Endothelial cell of umbilical vein (primary cell): ENCODE measurements at places on chromosomes 4 and X. TPM values are rescaled to one million over a fixed set of nuclear protein-coding genes. Genes with fewer than 3 reads are reported as not detected.

GRCh38 chrX:57134702-57135101 lies 2.5 kb downstream of the SPIN2A start:
- no peaks in the 10 kb centered on the region for H3K36me3 ChIP-seq
- no peak overlapping the region for H3K27ac ChIP-seq
- no peaks in the 10 kb centered on the region for H3K27me3 ChIP-seq
- no peak for DNase-seq

DNA sequence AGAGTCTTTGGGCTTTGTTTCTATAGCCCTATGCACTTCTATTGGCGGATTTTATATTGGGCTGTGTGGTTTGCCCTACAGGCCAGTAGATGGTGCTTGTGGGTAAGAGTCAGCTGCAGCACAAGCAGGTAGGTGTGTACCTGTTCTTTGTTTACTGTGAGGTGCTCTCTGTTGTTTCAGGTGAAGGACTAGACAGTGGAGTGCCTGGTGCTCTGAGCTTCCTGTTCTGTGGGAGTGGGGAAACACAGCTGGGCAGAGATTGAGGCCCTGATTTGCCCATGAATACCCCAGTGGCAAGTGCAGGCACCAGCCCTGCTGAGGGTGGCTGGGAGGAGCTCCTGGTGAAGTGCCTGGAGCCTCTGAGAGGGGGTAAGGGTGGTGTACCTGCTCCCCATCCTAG lies 26.3 kb upstream of the UCP1 start:
- peaks cover 6% of the 10 kb centered on the region for H3K27me3 ChIP-seq
- H3K4me3 ChIP-seq: no peak overlapping the region
- DNase-seq: peak; percentile 21
- no peak overlapping the region for H3K27ac ChIP-seq

DNA sequence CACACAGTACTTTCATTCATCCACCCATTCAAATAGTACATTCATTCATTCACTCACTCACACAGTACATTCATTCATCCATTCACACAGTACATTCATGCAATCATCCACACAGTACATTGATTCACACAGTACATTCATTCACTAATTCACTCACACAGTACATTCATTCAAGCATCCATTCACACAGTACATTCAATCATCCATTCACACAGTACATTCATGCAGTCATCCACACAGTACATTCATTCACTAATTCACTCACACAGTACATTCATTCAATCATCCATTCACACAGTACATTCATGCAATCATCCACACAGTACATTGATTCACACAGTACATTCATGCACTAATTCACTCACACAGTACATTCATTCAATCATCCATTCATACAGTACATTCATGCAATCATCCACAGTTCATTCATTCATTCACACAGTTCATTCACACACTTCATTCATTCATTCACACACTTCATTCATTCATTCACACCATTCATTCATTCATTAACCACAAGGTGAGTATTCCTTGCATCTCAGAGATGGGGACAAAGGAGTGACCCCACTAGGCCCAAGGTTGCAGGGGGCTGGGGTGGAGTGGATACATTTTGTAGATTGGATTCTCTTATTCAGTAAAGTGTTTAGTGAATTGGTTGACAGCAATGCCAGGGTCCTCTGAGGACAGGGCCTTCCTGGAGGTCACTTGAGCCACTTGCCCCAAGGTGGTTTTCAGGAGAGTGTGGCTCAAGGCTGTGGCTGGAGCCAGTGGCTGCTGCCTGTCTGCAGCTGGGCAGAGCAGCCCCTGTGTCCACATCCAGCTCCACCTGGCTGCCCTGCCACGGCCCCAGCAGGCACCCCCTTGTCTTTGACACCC lies 4.3 kb upstream of the SPON2 start:
- no peak overlapping the region for H3K27ac ChIP-seq
- H3K4me3 ChIP-seq: no peak overlapping the region

- no peak for DNase-seq
- H3K36me3 ChIP-seq: no peaks in the 10 kb centered on the region
- no peaks in the 10 kb centered on the region for H3K27me3 ChIP-seq
- H3K4me1 ChIP-seq: no peaks in the 10 kb centered on the region
- no peak overlapping the region for H3K4me3 ChIP-seq
These were observed 230.9 kb upstream of the GPC4 start for GRCh38 chrX:133645977-133646718.

- no peaks in the 10 kb centered on the region for H3K36me3 ChIP-seq
- no peak overlapping the region for H3K27ac ChIP-seq
- DNase-seq: no peak
- H3K4me3 ChIP-seq: no peak overlapping the region
- no peaks in the 10 kb centered on the region for H3K27me3 ChIP-seq
- H3K4me1 ChIP-seq: no peaks in the 10 kb centered on the region
These were observed 61.3 kb upstream of the GIMD1 start for GRCh38 chr4:106429885-106430284.

PDGFRA gene
- total RNA-seq: 0.48 and 0.55 TPM in 2 replicates

GRCh38 chrX:150454508-150455214 lies 91.5 kb downstream of the MAMLD1 start:
- no peak overlapping the region for H3K27ac ChIP-seq
- no peaks in the 10 kb centered on the region for H3K36me3 ChIP-seq
- H3K27me3 ChIP-seq: no peaks in the 10 kb centered on the region
- no peak for DNase-seq
- H3K4me3 ChIP-seq: no peak overlapping the region

DNA sequence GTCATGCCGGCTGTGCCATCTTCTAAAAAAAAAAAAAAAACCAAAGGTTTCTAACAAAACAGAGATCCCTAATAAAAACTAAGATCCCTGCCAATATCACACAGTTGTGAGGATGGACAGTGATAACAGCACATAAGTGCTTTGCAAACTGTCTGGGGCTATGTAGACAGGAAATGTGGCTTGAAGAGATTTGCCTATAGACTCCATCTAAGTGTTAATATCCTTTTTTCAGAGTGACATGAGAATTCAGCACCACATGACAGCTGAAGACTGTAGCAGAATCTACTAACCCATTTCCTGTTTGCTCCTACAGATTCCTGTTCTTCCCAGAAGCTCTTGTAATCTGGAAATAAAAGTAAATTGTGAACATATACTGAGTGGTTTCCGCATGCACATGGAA lies 215.4 kb downstream of the KDR start:
- H3K27ac ChIP-seq: no peak overlapping the region
- H3K36me3 ChIP-seq: no peaks in the 10 kb centered on the region
- peaks cover 35% of the 10 kb centered on the region for H3K27me3 ChIP-seq

FAM47B gene
- not detected in 2 replicates for total RNA-seq

GAGE12J gene
- total RNA-seq: not detected in 2 replicates

DNA sequence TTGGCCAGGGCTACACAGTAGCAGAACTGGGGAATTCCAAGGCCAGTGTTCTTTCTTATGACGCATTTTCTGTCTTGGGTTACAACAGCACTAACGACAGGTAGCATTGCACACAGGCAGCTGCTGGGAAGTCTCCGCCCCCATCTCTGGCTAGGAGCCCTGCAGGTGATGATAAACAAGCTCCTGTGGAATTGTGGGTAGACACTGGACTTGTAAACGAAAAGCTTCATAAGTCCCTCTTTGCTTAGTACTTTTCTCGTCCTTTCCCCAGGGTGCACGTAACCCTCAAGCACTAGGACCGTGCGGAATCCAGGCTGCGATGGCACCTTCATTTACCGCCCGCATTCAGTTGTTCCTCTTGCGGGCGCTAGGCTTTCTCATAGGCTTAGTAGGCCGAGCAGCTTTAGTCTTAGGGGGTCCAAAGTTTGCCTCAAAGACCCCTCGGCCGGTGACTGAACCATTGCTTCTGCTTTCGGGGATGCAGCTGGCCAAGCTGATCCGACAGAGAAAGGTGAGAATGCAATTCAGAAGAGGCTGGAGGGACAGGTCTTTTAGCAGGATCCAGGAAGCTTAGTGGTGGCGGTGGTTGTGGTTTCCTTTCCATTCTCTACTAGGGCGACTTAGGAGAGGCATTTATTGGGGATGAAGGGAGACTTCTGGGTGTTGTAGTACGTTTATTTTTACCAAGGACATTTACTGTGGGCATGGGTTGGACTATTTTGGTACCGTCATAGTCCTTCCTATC lies at the start of gene FAAH2:
Gene FAAH2 (plus strand): TSS at position 200 of the 745 bp plus-strand sequence. CDS start 120 bp downstream, at position 320.
- H3K4me3 ChIP-seq: no peak within 1 kb of the TSS
- DNase-seq: peak; percentile 1
- H3K27ac ChIP-seq: no peak within 1 kb of the TSS
- H3K27me3 ChIP-seq: no peaks in the 10 kb centered on the region
- no peaks in the 10 kb centered on the region for H3K4me1 ChIP-seq

- no peaks in the 10 kb centered on the region for H3K27me3 ChIP-seq
- no peak for DNase-seq
- no peak overlapping the region for H3K4me3 ChIP-seq
- no peaks in the 10 kb centered on the region for H3K4me1 ChIP-seq
- no peak overlapping the region for H3K27ac ChIP-seq
These were observed 197.2 kb upstream of the IL15 start for GRCh38 chr4:141439223-141439622.

DNA sequence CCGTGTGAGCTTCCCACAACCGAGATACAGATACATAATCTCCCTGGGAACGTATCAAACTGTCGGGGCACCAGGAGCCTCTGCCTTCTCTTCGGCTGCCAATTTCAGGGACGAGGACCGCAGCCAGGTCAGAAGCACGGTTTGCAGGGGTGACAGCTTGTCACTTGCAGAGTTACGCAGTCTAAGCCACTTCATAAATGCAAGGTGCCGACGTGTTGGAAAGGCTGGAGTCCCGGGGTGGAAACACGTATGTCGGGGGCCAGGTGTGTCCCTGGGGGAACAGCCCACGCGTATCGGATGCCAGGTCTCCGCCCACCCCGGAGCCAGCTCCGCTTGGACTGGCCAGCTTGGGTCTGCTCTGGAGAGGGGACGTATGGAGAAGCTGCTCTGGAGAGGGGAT lies 76.3 kb upstream of the SHOX start:
- H3K4me3 ChIP-seq: no peak overlapping the region
- DNase-seq: no peak
- no peaks in the 10 kb centered on the region for H3K27me3 ChIP-seq

DNA sequence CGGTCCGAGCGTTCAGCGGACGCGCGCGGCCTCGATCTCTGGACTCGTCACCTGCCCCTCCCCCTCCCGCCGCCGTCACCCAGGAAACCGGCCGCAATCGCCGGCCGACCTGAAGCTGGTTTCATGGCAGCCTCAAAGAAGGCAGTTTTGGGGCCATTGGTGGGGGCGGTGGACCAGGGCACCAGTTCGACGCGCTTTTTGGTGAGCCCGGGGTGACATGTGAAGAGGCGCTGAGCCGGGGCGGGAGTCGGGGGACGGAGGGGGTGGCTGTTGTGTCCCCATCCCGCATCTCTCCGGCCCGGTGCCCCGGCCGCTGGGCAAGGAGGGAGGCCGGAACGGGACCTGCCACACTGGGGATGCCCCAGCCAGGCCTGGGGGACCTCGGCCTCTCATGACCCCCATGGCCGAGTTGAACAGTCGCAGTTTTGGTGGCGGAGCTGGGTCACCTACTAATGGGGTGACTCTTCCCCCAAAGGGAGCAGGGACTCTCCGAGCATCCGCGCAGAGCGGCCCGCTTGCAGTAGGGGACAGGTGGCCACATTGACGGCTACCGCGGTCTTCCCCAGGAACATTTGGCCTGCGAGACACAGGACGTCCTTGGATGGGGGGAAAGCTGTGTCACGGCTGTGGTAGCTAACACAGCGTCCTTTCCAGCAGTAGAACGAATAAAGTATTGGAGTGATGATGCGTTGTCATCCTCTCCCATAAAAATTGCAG lies at the start of gene GK:
Gene GK (plus strand): TSS at position 9 of the 717 bp plus-strand sequence. CDS start 115 bp downstream, at position 124.
- H3K27ac ChIP-seq: peak within 1 kb of the TSS; percentile 47
- H3K4me1 ChIP-seq: peaks cover 11% of the 10 kb centered on the region
- no peaks in the 10 kb centered on the region for H3K27me3 ChIP-seq
- peak within 1 kb of the TSS; percentile 68 for H3K4me3 ChIP-seq
- DNase-seq: peak; percentile 3
- no peaks in the 10 kb centered on the region for H3K36me3 ChIP-seq

DNA sequence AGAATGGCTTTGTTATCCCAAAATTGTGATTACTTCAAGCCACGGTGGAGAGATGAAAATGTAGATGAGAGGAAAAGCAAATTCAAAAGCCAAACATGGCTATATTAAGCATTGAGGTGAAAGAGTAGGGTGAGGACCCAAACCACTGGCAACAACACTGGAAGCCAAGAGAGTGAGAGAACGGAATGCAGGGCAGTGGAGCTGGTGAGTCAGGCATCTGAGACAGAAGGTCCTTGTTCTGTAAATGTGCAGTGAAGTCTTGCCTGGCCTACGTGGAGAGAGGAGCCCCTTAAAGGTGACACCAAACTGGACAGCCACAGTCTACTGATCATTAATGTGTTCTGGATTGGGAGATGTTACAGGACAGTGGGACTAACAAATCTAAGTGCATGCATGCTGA lies 22.8 kb upstream of the SEC24B start:
- no peak overlapping the region for H3K4me3 ChIP-seq
- no peak for DNase-seq
- no peaks in the 10 kb centered on the region for H3K27me3 ChIP-seq

FHIP1A gene
- 0.58 and 2.2 TPM in 2 replicates for total RNA-seq

DNA sequence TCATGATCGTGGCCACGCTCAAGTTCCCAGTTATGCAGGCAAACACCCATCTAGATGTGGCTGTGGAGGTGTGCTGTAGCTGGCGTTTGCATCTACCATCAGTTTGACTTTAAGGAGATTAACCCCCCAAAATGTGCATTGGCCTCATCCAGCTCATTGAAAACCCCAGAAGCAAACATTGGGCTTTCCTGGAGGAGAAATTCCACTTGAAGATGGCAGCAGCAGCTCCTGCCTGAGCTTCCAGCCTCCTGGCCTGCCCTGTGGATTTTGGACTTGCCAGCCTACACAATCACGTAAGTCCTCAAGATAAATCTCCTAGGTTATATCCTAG lies 30.2 kb upstream of the SLC25A6 start:
- H3K27ac ChIP-seq: no peak overlapping the region
- no peaks in the 10 kb centered on the region for H3K27me3 ChIP-seq
- H3K4me3 ChIP-seq: no peak overlapping the region
- DNase-seq: no peak
- peaks cover 13% of the 10 kb centered on the region for H3K36me3 ChIP-seq
- no peaks in the 10 kb centered on the region for H3K4me1 ChIP-seq

- no peak overlapping the region for H3K4me3 ChIP-seq
- peaks cover 9% of the 10 kb centered on the region for H3K4me1 ChIP-seq
- H3K27ac ChIP-seq: no peak overlapping the region
These were observed 35.2 kb downstream of the SLC10A7 start for GRCh38 chr4:146486565-146486964.

DNA sequence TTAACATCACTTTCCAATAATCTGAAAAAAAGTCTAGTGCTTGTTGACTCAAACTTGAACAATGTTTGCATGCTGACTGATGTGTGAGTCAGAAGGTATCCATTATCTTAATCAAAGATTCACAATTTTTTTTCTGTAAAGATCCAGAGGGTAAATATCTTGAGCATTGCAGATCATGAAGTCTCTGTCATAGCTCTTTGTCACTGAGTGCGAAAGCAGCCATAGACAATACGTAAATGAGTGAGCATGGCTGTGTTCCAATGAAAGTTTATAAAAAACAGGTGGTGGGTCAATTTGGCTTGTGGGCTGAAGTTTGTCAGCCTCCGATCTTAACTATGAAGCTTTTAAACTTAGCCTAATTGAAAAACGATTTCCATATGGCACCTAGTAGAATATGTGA lies 37.7 kb downstream of the NHS start:
- H3K27me3 ChIP-seq: no peaks in the 10 kb centered on the region
- H3K4me3 ChIP-seq: no peak overlapping the region
- DNase-seq: no peak
- H3K27ac ChIP-seq: no peak overlapping the region
- H3K4me1 ChIP-seq: no peaks in the 10 kb centered on the region
- no peaks in the 10 kb centered on the region for H3K36me3 ChIP-seq

GC gene
- not detected in 2 replicates for total RNA-seq

PRDM8 gene
- 0.42 and 0.82 TPM in 2 replicates for total RNA-seq

- no peaks in the 10 kb centered on the region for H3K27me3 ChIP-seq
- H3K4me1 ChIP-seq: no peaks in the 10 kb centered on the region
- H3K36me3 ChIP-seq: no peaks in the 10 kb centered on the region
- no peak overlapping the region for H3K4me3 ChIP-seq
- no peak overlapping the region for H3K27ac ChIP-seq
These were observed 328.5 kb upstream of the FGF16 start for GRCh38 chrX:77118686-77119085.

ATP5ME gene
- 303 and 310 TPM in 2 replicates for total RNA-seq
